ENCODE measurements at places on chromosomes 1 and 21.

DNA sequence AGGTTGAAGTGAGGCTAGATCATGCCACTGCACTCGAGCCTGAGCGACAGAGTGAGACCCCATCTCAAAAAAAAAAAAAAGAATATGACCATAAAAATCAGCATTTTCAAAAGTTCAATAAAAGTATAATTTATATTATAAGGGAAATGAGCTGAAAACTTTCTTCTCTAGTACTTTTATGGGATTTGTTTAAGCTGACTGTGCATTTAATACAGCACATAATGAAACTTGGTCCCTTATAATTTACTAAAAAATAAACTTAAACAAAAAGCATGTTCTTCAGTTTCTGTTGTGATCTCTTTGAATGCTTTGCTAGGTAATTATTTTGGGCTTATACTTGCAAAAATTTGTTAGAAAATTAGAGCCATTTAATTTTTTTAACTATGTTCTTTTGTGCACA is 77.8 kb downstream of the NCAM2 start:
- DNase-seq: no peak

GRCh38 chr1:118290046-118290445 is 105.0 kb upstream of the SPAG17 start:
- no peak for DNase-seq

DNA sequence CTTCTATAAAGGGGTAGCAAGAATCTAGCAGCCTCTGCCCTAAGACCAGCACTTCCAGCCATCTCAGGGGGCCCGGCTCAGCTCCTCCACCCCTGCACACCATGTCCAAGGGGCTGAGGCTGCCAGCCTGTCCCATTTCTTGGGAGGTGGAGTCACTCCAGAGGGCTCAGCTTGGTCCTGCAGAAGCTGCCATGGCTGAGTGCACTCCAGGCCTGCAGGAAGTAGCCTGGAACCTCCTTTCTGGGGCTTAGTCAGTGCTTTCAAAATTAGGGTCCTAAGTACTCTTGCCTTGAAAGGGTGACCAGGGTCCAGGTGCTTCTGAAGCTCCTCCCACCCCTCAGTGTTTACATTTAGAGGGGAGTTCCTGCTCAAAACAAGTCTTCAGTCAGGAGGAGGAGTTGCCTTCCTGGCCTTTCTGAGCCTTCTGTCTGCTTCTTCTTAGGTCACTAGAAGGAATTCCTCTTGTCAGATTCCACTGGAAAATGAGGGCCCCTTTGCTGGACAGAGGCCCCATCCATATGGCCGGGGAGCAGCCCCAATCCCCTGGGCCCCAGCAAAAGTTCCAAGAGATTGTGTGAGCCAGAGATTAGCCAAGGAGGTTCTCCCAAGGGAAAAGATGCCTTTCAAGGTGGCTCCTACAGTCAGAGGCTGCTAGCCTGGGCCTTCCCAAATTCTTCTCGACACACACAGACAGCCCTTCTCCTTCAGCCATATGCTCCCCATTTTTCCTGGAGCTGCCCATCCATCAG is 128.1 kb upstream of the VAMP3 start:
- no peak for DNase-seq

- no peak for DNase-seq
These were observed 43.8 kb downstream of the USH2A start for GRCh38 chr1:216379441-216379840.

GRCh38 chr1:46408356-46409062 is 14.4 kb downstream of the FAAH start:
- no peak for DNase-seq

DNA sequence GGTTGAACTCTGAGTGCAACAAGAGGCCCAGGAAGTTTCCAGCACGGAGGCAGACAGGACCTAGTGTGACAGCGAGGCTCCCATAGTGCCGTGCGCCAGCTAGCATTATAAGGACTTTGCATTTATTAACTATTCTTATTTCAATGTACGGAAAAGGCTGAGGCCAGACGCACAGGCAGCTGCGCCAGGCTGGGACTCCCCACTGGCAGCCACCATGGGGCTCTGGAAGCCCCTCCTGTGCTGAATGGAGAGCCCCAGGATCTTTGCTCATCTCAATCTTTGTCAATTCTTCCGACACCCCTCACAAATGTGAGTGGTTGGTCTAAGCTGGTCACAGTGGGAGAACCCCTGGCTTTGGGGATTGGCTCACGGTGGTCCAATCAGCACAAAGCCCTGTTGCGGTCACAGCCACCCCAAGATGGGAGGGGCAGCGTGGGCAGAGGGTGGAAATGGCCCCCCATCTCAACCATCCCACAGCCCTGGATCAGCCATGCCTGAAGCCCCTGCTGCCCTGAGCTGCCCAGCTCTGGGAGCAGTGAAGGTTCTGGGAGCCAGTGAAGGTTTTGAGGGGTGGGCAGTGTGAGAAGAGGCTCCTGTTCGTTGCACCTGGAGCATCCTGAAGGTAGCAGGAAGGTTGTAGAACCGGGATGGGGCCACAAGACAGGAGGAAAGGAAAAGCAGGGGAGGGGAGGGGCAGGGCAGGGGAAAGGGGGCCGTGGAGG is 59.5 kb upstream of the ADARB1 start:
- no peak for DNase-seq

GRCh38 chr1:221765527-221765926 is 23.6 kb upstream of the DUSP10 start:
- DNase-seq: no peak

DNA sequence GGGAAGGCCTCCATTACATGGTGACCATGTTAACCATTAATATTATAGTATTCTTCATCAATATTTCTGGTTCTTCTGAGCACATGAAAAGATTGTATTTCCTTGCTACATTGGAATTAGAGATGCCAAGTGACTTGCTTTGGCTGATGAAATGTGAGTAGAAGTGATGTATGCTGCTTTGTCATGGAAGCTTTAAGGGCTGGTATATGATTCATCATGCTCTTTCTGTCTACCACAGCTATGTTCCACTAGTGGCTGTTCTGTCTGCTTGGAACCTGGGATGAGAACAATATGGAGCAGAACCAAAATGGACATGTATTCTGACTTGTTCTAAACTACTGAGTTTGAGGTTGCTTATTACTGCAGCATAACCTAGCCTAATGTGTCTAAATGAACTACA is 163.3 kb downstream of the TM2D1 start:
- DNase-seq: no peak

- DNase-seq: no peak
These were observed 55.3 kb downstream of the CDC7 start for GRCh38 chr1:91555821-91556531.

DNA sequence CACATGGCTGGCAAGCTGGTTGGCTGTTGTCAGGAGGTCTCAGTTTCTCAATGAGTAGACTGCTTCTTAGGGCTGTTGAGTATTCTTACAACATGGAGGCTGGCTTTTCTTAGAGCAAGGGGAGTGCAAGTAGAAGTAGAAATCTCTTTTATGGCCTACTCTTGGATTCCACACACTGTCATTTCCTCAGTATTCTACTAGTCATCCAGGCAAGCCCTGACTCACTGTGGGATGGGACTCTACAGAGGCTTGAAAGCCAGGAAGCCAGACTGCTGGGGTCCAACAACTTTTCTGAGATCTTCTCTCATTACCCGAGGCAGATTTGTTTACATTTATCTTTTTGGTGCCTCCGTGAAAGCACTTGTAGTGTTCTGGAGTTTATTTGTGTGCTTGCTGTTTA is 196.2 kb upstream of the APP start:
- no peak for DNase-seq

DNA sequence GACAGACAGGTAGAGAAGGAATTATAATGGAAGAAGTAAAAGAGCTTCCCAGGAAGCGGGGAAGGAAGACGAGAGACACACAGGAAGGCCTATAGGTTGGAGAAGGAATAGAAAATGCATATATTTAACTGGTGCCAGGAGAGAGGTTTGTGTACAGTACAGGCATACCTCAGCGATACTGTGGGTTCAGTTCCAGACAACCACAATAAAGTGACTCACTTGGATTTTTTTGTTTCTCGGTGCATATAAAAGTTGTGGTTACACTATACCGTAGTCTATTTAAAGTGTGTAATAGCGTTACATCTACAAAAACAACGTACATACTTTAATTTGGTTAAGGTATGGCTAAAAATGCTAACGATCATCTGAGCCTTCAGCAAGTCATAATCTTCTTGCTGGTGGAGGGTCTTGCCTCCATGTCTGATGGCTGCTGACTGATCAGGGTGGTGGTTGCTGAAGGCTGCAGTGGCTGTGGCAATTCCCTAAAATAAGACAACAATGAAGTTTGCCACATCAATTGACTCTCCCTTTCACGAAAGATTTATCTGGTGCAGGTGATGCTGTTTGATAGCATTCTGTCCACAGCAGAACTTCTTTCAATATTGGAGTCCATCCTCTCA is 16.0 kb downstream of the YARS1 start:
- DNase-seq: no peak

Data from D721Med (cell line).